ENCODE measurements at places on chromosomes 4 and X.

DNA sequence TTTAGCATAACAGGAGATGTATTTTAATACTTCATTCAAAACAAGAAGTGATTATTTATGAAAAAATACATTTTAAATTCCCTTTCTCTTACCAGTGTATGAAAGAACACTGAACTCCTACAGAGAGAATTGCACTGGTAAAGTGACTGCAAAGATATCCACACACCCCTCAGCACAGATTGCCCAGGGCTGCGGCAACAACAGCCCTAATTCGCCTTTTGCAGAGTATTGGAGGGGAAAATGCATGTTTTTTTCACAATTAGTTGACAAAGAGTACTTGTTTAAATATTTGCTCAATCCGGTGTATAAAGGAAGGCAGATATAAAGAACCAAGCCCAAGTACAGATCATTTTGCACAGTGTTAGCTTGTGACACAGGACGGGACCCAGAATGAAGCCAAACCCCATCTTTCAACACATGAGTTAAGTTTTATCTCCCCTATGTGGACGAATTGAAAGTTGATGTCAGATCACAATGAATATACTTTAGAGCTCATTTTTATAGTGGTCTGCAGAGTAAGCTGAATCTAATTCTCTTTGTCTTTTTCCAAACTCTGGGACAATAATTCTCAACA lies 551.4 kb upstream of the IGFBP7 start:
- DNase-seq: no peak

DNA sequence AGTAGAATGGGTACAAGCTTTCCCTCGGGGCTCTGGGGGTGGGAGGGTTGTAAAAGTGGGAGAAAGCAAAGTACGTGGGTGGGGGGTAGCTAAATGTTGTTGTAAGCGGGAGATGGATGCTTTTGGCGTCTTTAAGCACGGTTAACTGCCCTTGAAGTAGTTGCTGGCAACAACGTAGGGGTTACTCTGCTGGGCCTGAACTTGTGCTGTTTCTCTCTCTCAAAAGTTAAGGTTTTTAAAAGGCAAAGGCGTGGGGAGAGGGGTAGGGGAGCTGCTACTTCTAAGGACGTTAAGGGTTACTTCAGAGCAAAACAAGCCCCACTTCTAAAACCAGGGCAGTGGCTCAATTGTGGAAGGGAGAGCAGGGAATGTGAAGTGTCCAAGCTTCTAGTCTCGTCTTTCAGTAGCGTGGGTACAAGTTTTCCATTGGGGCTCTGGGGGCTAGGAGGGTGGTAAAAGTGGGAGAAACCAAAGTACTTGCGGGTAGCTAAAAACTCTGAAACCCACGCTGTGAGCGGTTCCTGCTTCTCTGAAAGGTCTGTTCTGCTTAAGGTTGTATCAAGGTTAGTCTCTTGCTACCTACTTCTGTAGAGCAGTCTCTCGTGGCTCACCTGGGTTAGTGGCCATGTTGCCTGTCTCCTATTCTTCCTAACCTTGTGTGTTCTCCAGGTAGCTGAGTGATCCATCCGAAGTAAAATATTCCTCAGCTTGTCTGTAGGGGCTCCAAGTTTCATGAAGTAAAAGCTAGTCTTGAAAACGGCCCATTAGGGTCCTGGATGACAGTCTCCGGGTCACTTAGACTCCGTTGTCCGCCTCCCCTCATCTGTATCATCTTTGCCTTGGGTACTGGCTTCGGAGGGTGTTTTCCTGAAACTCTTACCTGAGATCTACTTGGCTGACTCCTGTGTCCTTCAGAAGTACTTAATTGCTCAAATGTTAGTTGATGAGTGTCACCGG lies 1.7 kb upstream of the WDR1 start:
- no peak for DNase-seq

DNA sequence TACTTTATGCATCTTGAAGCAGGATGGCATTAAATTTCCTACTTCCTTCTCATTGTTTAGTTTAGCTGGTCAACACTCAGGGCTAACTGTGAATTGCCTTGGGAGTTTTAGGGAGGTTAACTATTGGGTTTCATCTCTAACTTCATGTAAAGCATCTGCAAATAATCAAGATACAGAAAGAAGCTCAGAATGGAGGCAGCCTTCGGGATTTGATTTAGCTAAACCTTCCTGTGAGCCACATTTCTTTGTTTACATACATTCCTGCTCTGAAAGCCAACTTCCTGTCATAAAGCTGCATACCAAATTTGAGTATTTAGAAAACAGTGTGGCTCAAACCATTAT lies 131.7 kb upstream of the PCDH18 start:
- DNase-seq: peak; percentile 52

DNA sequence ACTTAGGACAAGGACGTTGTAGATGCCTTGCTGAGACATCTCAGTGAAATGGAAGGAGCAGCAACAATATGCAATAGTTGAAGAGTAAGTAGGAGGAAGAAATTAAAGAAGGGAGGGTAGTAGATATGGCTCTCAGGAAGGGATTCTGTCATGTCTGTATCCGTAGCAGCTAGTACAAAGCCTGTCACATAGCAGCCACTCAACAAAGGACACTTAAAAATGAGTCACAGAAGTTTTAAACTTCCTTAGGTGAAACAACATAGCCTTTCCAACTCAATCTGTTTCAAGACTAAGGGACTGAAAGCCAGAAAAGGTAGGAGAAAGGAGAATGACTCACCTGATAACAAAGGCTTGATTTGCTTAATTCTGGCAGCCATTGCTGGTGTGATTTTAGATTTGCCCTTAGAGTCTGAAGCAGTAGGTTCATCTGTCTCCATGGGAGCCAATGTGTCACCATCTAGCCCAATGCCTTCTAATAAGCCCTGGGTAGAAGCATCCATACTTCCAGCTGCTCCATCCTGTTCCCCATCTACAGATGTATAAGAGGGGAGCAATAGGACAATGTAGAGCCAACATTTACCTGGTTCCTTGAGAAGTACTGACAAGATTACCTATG lies 86.6 kb downstream of the HUWE1 start:
- no peak for DNase-seq

GRCh38 chrX:153635788-153636668 lies 11.0 kb upstream of the DUSP9 start:
- no peak for DNase-seq

DNA sequence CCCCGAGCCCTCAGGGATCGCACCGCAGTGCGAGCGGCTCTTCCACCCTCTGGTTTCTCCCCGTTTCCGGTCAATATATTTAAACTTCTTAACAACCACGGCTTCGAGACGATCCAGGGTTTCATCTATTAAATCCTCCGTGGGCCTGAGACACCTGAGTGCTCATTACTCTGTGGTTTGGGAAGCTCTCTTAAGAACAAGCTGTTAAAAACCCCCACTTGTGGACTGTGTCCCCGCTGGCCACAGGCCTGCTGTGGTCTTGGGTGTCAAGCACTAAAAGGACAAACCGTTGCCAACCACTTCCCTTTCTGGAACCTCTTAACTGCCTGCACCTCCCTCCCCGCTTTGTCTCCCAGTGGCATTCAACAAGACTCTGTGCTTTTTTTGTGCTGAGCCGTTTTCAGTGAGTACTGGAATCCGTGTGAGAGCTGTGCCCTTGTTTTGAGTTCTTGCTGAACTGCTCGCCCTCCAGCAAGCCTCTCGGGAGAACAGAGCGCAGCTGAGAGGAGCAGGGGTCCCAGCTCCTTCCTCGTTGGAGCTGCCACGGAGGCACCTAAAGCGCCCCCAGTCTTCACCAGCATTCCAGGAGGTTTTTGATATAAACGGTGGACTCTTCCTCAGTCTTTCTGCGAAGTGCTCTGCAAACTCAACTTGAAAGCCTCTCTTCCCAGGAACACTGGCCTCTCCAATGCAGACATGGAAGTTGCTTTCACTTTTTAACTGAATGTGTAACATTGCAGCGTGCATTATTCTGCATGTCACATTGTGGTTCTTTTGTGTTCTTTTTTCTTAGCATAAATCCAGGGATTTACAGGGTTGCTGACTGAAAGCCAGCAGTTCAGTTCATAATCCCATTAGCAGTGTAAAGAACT lies 691 bp upstream of the IGFBP7 start:
- DNase-seq: peak; percentile 61

GRCh38 chrX:17192106-17192505 lies 182.9 kb upstream of the NHS start:
- DNase-seq: no peak

GRCh38 chr4:1327526-1328266 lies 19.3 kb upstream of the UVSSA start:
- no peak for DNase-seq

GRCh38 chrX:127457161-127457560 lies 595.0 kb downstream of the ACTRT1 start:
- no peak for DNase-seq

DNA sequence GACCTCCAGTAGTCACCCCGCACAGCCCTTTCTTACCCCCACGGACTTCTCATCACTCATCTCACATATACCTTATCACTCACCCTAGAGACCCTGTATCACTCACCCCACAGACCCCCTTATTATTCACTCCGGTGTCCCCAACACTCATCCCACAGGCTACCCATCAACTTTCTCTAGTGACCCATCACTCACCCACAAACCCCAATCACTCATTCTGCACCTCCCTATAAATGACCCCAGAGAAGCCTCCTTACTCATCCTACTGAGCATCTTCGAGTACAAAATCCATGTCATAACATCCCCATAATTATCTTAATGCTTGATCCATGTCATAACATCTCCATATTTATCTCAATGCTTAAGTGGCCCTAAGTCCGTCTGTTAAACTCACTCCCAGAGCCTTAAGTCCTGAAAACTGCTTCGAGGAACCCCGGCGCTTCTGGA lies 934 bp downstream of the ZNF41 start:
- DNase-seq: no peak

GRCh38 chrX:9730752-9731151 lies 34.9 kb downstream of the GPR143 start:
- no peak for DNase-seq

- DNase-seq: peak; percentile 11
Measured at GRCh38 chrX:49840679-49841078, 11.6 kb downstream of the PAGE4 start.

DNA sequence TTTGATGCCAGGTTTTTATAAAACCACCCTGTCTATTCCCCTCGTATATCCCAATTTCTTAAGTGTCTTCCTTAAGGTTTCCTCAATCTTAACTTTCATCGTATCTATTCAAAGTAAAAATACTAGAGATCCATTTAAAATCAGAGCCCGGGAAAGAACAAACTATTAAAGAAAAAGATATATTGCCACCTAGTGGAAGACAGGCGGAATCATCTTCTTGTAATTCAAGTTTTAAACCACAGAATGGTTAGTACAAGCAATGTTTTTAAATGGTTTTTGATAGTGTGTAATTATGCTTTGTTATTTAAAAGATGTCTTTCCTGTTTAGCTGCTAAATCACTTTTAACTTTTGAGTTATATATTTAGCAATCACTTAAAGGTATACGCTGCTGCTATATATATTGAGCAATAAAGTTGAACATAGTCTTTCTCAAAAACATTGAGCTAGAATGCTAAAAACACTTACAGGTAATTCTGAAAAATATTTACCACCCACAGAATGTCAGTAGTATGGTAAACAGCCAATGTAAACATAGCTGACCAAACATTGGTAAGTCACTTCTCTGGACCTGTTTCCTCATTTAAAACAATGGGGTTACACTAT lies 18.2 kb downstream of the PRDM8 start:
- peak; percentile 48 for DNase-seq

DNA sequence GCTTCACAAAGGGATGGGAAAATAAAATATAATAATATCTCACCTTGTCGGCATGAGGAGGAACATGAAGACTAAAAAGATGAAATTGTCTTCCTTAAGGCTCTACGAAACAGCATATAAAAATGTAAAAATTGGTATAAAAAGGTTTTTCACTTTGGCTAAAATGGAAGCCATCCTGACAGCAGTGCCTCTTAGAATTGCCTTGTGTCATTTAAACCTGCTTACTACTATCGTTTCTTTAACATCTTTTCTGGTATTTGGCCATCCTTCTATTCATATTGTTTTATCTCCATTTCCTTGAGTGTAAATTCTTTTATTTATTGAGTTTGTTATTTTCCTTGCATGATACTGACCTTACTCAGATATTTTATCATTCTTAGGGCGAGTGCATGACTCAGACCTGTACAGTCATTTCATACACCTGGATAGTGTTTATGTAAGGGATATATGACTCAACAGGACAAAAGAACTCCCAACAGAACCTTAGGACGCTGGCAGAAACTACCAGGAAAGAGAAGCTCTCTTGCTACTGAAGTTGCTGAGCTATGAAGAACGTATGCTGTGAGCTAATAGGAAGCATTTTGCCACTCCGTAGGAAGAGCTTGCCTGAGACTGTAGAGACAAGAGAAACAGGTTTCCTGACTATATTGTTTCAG lies 5.8 kb upstream of the CDKN2AIP start:
- DNase-seq: no peak

GRCh38 chr4:104138116-104138515 lies 356.6 kb downstream of the CXXC4 start:
- no peak for DNase-seq

DNA sequence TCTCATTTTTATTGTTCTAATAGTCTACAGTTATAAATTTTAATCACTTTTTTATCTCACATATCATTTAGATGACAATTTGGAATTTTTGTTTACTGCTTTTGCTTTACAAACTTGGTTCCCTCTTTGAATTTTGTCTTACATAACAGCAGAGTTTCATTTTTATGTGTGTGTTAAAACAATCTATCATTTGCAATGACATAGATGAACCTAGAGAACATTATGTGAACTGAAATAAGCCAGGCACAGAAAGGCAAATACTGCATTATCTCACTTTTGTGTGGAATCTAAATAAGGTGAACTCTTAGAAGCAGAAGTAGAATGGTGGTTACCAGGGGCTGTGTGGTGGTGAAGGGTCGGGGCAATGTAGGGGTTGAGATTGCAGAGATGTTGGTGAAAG lies 170.7 kb downstream of the GASK1B start:
- no peak for DNase-seq

DNA sequence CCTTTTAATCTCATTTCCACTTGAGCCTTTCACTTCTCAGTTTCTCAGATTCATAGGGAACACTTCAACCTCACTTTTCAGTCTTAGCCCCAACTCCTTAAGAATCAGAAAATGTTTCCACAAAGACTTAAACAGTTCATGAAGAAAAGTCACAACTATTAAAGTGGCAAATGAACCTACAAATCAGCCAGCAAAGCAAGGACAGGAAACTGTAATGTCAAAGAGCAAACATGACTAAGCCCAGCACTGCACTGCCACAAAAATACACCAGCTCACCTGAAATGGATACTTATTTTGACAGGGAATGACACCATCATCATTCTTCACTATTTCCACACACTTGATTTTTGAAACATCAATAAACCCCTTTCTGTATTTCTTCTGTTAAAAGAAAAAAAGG lies 41.8 kb upstream of the TXK start:
- no peak for DNase-seq

DNA sequence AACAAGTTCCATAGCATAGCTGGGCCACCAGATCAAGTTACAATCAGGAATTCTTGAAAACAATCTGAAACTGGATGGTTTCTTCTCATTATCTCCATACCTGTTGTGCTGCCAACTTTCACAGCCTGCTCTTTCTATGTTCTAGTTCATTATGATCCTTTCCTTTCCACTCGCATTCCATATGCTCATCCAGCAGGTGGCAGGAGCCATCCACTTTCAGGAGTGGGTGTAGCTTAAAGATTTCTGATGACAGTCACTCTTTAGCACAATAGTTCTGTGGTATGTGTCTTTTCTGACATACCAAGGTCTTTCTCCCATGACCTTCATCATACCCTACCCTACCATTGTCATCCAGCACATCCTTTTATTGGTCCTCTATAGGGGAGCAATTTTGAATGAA lies 46.4 kb downstream of the PAGE2 start:
- DNase-seq: peak; percentile 28

Measured in AG08395 (cell line).